ENCODE measurements at places on chromosomes 1 and 21.

GRCh38 chr1:64223329-64224151 is 20.1 kb downstream of the UBE2U start:
- DNase-seq = peak; percentile 23

DNA sequence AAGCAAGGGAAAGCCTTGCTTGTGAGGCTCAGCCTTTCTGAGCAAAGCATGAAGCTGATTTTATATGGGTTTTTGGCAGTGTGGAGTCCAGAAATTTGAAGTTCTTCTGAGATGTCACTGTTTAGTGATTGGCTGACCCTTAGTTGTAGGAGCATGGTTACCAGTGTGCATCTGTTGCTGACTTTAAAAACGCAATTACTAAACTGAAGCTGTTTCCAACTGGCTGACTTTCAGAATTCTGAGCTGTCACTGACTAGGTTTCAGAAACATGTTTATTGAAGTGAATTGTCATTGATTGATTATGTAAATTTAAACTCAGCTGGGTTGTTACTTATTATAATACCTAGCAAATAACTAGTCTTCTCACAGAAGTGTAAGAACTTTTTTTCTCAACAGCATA is 89.4 kb downstream of the PDE4B start:
- DNase-seq = no peak

GRCh38 chr1:246110343-246111219 is 396.5 kb downstream of the SMYD3 start:
- DNase-seq = peak; percentile 22

GRCh38 chr1:87243573-87243972 is 85.1 kb upstream of the LMO4 start:
- no peak for DNase-seq

DNA sequence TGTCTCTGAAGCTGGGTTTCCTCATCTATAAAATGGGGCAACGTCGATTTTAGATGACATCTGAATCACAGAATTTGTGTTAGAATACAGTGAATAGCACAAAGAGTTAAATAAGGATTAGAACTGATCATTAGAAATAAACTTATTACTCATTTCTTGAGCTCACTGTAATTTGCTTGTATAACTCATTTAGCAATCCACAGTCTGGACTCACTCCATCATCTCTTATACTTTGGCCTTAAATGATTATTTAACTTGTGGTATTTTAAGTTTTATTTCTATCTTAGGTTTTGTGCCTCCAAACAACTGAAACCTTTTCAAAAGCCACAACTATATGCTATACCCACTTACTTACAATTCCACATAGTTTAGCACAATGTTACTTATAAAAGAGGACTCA is 128.0 kb downstream of the CDC42BPA start:
- DNase-seq = no peak

- DNase-seq = no peak
Measured at GRCh38 chr1:33420870-33421775, 9.8 kb downstream of the PHC2 start.

- DNase-seq = peak; percentile 14
Measured at GRCh38 chr1:33943978-33944377, 80.1 kb downstream of the HMGB4 start.

- DNase-seq = no peak
Measured at GRCh38 chr1:46012236-46012635, 120.2 kb downstream of the PIK3R3 start.

GRCh38 chr1:89906088-89906487 is 85.3 kb downstream of the LRRC8D start:
- DNase-seq = no peak

GRCh38 chr21:22355949-22356348 is 1357.7 kb downstream of the NCAM2 start:
- no peak for DNase-seq

GRCh38 chr21:36027347-36027746 is 33.0 kb downstream of the SETD4 start:
- DNase-seq = no peak

DNA sequence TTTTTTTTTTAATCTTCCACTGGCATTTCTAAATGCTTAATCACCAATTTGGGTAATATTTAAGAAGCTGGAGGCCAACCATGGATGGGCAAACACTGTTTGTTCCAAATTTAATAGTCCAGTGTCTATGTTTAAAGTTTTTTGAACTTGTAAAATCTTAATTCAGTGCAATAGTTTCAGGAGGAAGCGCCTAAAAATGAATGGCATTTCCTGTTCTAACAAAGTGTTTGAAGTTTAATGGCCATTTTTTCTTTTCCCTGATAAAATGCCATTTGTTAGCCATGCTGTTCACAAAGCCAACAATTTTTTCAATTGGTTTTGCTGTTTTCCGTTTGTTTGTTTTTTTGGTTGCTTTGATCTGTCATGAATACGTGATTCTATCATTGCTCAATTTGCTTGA is 552.1 kb downstream of the LMO4 start:
- no peak for DNase-seq

GRCh38 chr1:24961961-24962861 is 32.1 kb upstream of the RUNX3 start:
- no peak for DNase-seq

Data from fibroblast of the conjunctiva (primary cell).